ENCODE measurements at places on chromosomes 13 and 19. TPM values are rescaled to one million over a fixed set of nuclear protein-coding genes. Genes with fewer than 3 reads are reported as not detected.

GRCh38 chr13:58056426-58056825 lies 424.9 kb downstream of the PCDH17 start:
- no peak for DNase-seq

The ZNF208 gene
- total RNA-seq, result not detected

GRCh38 chr19:3669947-3670795 lies 30.1 kb downstream of the PIP5K1C start:
- DNase-seq, result no peak

- no peak for DNase-seq
Observed at GRCh38 chr13:91506759-91507158, 108.3 kb downstream of the GPC5 start.

GRCh38 chr13:32430018-32430747 lies 2.3 kb upstream of the N4BP2L1 start:
- DNase-seq, result no peak

DNA sequence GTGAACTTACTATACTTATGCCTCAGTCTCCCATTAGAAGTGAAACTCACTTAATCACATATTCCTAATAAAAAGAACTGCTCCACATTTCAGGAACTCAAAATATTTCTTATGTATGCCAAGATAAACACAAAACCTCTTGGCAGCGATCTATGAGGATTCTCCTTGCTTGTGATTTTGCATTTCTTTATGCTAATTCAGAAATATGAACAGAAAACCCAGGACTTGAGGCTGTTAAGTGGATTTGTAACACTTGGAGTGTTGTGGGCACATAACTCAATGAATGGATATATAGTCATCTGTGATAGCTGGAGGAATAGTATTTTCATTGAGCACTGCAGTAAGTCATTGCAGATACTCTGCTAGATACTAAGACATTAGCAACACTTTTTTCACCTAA lies 5.6 kb upstream of the KATNAL1 start:
- no peak for DNase-seq

- DNase-seq, result no peak
Observed at GRCh38 chr19:50557009-50557613, 11.1 kb downstream of the LRRC4B start.

- no peak for DNase-seq
Observed at GRCh38 chr13:30396434-30397075, 25.7 kb upstream of the UBE2L5 start.

DNA sequence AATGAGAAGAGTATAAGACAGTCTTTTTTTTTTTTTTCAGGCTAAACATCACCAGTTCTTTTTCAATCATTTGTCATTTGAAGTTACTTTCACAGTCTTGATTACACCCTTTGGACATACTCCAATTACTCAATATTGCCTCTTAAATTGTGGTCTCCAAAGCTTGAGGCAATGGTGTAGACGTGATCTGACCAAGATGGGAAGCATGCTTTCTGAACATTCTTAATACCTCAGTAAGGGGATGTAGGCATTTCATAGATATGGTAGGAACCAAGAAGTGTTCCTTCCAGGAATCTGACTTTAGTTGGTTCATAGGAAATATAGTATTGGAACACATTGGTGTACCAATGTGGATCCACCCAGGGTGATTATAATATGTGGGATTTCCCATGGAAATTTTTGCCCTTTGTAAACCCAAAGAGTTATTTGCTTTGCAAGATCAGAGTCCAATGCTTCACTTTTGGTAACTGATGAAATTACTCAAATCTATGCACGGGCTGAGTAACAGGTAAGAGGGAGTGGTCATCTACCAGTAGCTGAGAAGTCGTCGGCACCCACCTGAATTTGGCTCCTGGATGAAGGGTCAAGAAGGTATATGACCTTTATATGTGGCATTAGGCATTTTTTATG lies 62.2 kb downstream of the ERCC5 start:
- DNase-seq, result no peak

DNA sequence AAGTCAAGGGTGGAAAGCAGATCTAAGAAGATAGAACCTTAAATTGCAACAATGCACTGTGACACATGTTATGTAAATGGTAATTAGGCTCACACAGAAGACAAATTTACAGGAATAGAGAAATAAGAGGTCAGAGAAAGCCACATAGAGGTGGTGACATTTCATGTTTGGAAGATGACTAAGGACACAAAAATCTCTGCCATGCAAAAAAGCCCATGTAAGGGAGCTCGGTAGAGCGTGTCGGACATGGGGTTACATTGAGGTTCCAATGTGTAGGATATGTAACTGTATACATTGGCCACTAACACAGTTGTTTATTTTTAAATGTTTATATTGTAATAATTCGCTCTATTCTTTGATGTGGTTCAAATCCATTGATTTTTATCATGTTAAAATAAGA lies 33.7 kb downstream of the SUGT1 start:
- DNase-seq, result no peak

The LGALS14 gene
- total RNA-seq, result not detected
